Stimulated activated CD8-positive, alpha-beta memory T cell treated with anti-CD3 and anti-CD28 coated beads, Interleukin-2, amount 100 ng/mL, for 1 hour (primary cell): ENCODE measurements at places on chromosomes 1 and 21.

- no peak for DNase-seq
Measured at GRCh38 chr1:56430141-56430839, 149.1 kb downstream of the PLPP3 start.

DNA sequence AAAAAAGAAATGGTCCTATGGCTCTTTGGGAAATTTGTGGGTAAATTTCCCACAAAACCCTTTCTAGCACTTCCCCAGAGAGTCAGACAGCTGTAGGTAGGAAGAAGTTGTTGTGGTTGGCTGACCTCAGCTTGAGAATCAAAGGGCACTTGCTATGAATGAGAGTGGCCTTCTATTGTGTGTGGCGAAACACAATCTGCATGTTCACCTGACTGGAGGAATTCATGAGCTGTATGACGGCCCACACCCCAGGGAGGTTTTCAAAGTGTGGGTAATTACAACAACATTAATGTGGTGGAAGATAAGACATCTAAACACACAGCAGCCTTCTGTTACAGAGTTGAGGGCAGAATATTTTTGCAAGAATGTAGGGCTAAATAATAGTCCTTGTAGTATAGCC lies 38.8 kb downstream of the NGF start:
- no peak for DNase-seq

DNA sequence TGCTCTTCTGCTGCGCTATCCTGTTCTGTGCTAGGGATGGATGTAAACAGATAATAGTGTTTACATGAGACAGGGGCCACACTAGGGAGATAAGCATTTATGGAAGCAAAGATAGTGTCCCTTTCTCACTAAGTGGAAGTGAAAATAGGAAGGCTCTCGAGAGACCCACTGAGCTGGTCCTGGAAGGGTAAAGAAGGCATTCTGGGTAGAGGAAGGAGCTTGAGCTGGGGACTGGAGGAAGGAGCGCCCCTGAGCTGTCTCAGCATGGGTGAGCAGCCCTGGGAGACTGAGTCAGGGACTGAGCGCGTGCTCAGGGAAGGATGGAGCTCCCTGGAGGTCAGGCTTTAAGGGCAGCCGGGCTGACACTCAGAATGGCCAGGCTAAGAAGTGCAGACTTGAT lies 93.3 kb downstream of the IGSF21 start:
- DNase-seq, result no peak

DNA sequence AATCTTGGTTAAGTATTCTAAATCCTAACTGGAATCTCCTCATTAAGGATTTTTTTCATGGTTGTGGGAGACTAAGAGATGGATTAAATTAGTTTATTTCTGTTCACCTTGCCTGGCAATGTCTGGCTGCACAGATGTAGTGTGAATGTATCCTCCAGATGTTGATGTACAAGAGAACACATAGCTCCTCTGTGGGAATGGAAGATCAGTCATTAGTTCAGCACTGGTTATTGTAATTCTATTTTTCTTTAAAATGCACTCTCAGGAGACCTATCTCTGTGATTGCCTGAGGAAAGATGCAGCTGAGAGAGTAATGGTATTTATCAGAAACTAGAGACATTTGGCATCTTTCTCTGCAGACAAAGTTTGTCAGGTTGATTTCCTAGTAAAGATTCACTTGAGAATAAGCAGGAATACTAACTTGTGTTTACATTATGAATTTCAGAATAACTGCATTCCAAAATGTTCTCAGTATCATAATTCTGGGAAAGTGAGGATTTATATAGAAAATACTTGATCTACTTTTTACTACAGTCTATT lies 178.6 kb downstream of the GIPC2 start:
- DNase-seq, result no peak

DNA sequence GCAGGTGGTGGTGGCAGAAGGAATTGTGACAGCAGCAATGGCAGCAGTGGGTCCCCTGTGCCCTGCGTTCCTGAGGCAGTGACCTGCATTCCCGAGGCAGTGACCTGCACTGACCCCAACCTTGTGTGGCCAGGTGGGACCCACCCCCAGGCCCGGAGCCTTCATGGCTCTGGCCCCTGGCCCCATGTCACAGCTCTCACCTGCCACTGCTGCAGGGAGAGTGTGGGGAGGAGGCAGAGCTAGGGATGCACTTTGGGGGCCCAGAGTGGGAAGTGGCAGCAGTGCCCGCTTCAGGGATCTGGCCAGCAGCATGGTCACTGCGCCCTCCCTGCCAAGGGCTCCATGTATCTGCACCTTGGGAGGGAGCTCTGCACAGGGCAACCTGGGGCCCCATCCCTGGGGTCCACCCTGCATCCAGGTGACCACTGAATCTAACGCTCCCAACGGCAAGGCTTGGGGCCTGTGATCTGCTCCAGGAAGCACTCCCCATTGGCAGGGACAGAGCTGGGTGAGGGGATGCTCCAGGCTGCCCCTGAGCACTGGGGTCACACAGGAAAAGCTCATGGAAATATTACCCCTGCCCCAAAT lies 618.6 kb downstream of the RWDD3 start:
- no peak for DNase-seq

DNA sequence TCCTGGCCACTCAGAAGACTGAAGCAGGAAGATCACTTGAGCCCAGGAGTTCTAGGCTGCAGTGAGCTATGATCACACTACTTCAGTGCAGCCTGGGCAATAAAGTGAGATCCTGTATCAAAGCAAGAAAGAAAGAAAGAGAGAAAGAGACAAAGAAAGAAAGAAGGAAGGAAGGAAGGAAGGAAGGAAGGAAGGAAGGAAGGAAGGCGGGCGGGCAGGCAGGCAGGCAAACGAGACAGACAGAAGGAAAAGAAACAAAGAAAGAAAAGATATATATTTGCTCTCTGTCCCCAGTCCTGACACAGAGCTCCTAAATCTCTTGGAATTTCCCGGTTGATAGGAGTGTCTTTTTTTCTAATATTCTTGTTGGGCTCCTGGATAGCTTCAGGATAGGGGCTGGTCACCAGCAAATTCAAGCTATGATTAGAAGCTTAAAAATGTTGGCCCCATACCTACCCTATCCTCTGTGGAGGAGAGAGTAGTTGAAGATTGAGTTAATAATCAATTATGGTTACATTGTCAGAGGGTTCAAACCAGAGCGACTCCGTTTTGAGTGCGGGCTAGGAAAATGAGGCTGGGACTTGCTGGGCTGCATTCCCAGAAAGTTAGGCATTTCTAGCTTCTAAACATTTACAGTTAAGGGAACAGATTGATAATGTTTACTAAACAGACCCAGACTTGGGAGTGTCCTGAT lies 3.3 kb upstream of the MIGA1 start:
- DNase-seq, result no peak

GRCh38 chr1:50368179-50369007 lies 54.9 kb downstream of the DMRTA2 start:
- DNase-seq, result no peak

- no peak for DNase-seq
Measured at GRCh38 chr1:150876119-150876454, 312 bp downstream of the ARNT start.

DNA sequence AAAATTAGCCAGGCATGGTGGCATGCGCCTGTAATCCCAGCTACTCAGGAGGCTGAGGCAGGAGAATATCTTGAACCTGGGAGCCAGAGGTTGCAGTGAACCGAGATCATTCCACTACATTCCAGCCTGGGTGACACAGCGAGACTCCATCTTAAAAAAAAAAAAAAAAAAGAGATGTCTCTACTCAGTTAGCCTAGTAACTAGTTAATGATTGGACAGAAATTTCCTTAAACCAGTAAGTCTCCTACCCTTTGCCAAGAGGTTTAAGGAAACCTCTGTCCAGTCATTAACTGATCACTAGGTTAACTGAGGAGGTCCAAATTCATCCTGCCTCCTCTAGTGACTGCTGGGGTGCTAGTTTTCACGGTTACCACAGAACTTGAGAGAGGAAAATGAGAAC lies 143.9 kb upstream of the UBE2U start:
- no peak for DNase-seq

- DNase-seq, result no peak
Measured at GRCh38 chr1:5505944-5506343, 486.3 kb downstream of the NPHP4 start.

DNA sequence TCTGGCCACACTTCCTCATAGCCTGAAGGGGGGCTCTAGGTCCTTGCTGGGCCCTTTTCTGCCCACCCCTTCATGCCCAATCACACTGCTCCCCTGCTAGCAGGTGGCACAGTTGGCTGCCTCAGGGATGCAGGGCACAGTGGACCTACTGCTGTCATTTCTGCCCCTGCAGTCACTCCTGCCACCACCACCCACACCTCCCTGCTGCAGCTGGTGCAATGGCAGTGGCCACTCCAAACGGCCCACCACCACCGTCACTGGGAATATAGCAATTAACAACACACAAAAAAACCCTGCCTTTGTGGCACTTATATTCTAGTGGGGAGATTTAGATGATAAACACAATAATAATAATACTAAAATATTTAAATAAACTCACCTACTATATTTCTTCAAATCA lies 162.4 kb upstream of the DUSP10 start:
- DNase-seq, result no peak

- DNase-seq, result no peak
Measured at GRCh38 chr1:161330346-161330745, 16.2 kb downstream of the SDHC start.

- no peak for DNase-seq
Measured at GRCh38 chr1:17569200-17570139, 30.0 kb downstream of the ARHGEF10L start.

- DNase-seq, result no peak
Measured at GRCh38 chr1:47491341-47491753, 53.5 kb downstream of the FOXD2 start.

DNA sequence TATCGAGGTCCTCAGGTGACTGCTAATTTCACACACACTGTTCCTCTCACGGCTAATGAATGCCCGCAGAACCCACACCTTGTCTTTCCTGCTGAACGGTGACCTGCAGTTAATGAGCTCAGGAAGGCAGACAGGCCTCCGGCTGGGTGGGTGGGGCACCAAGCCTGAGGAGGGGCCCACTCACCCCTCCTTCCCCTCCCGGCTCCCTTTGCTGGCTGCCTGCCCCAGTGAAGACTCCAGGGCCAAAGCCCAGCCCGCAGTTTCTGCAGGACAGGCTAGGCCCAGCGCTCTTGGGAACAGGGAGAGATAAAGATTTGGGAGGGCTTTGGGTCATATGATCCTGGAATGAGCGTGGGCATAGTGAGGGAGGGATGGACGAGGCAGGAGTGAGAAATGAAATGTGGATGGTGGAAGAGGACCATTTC lies 26.4 kb downstream of the FOXO6 start:
- no peak for DNase-seq

- no peak for DNase-seq
Measured at GRCh38 chr1:205480349-205480985, 24.0 kb upstream of the CDK18 start.

DNA sequence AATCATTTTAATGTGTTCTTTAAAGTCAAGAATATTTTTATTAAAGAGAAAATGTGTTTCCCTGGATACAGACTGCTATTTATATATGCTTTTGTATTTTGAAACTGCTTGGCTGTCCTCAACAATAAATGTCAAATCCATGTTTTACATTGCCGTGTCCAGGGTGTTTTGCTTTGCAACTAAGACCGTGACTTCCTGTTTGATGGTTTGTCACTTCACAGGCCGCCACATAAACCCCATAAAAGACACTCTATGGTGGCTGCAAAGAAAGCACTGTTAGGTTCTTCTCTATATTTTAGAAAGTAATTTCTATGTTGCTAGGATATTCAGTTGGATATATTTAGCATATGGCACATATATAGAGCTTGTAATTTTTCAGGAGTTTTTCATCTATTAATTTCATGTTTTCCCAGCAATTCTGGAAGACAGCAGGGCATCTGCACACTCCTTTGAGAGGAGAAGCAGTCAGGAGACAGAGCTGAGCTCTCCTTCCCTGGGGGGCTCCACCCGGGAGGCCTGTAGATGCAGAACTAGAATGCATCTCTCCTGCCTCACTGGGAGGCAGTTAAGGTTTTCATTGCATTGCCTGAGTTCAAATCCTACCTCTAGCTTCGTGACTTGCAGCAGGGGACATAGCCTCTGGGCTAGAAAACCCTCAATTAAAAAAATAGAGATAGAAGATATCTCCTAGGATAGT lies 33.1 kb downstream of the PRDM2 start:
- DNase-seq, result no peak

GRCh38 chr1:158149175-158149574 lies 31.5 kb upstream of the CD1D start:
- no peak for DNase-seq

- DNase-seq, result no peak
Measured at GRCh38 chr1:173270243-173270642, 63.1 kb upstream of the TNFSF4 start.

GRCh38 chr1:56034847-56035481 lies 544.4 kb downstream of the PLPP3 start:
- DNase-seq, result no peak

GRCh38 chr1:61083807-61084440 lies 1.6 kb downstream of the NFIA start:
- DNase-seq, result no peak

DNA sequence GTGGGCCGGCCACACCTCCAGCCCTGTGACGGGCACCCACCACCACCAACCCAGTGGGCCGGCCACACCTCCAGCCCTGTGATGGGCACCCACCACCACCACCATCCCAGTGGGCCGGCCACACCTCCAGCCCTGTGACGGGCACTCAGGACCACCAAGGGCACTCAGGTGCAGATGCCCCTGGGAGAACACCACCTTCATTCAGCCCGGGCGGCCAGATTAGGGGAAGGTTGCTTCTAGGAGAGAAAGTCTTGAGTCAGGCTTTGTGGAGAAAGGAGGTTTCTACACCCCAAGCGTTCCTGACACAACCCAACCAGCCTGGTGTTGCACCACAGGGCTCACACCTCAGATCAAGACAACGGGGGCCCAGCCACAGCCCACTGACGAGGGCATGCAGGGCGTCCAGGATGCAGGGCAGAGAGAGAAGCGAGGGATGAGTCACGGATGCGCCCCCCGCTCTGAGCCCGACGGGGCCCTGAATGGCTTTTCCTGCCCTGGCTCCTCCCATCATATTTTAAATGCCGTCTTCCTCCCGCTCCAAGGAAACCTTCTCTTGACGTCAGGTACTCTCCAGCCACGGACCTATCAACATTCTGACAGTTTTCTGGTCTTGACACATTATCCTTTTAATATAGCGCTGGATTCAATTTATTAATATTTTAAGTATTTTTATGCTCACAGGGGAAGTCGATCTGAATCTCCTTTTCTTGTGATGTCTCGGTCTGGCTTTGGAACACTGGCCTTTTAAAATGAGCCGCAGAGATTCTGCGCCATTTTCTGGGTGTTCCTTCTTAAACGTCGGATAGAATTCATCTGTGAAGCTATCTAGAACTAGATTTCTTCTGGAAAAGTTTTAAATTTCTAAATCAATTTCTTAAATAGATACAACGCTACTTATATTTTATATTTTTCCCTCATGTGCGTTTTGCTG lies 631 bp upstream of the SPATC1L start:
- DNase-seq, result peak; percentile 41

- no peak for DNase-seq
Measured at GRCh38 chr1:2611621-2612437, 21.0 kb downstream of the MMEL1 start.

GRCh38 chr1:42732126-42732680 lies 7.8 kb downstream of the CLDN19 start:
- no peak for DNase-seq
